ENCODE measurements at places on chromosomes 4 and X.

DNA sequence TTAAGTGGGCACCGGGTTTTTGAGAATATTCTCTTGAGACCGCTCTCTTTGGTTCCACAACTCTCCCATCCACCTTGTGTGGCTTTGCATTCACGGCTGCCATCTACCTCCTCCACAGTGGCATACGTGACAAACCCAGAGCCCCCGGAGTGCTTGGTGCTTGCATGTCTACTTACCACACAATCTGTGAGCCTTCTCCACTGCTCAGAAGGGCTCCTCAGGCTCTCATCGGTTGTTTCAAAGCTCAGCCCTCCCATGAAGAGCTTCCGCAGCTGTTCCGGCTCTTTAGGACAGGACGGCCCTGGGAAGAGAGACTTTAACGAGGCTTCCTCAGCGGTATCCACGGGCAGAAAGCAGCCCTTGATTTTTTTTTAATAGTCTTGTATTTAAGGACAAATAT lies 167.6 kb upstream of the ANK2 start:
- DNase-seq: no peak

- DNase-seq: no peak
Measured at GRCh38 chr4:35252866-35253265, 991.4 kb downstream of the ARAP2 start.

DNA sequence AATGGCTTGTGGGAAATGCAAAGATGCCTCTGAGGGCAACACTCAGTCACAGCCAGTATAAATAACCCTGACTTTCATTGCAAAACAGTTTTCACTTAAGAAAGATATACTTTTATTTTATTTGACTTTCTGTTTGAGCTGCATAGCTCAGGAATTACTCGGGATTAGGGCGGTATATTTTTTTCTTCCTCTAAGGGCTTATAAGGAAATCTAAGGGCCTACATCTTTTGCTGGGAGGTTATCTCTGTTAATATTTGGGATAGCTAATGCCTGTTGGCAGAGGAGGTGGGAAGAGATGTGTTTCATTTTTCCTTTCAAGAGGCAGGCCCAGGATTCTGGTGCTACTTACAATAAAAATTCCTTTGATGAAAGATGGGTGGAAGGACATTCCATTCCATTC lies 28.8 kb upstream of the EGFL6 start:
- DNase-seq: no peak

- no peak for DNase-seq
Measured at GRCh38 chrX:148354916-148355315, 145.5 kb upstream of the AFF2 start.

DNA sequence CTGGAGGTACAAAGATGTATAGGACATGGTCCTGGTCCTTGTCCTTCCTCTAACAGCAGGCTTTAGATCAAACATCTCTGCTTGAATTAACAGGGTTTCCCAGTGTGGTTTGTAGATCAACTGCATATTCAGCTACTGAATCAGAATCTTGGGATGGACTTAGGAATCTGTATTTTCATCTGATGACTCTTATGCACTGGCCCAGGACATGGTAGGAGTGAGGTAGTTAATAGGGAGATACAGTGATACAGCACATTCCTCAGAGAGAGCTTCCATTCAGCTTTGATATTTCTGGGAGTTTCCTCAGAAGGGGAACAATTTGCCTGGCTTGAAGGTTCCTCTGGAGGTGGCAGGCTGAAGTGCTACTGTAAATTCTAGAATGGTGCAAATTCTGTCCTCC lies 203.1 kb downstream of the LARP7 start:
- peak; percentile 60 for DNase-seq

- no peak for DNase-seq
Measured at GRCh38 chrX:55107911-55108310, 19.1 kb downstream of the PAGE2 start.

- DNase-seq: no peak
Measured at GRCh38 chr4:9977518-9978031, 43.7 kb downstream of the SLC2A9 start.

- no peak for DNase-seq
Measured at GRCh38 chr4:165519591-165519990, 140.8 kb downstream of the CPE start.

- DNase-seq: no peak
Measured at GRCh38 chrX:40459571-40460158, 121.1 kb upstream of the ATP6AP2 start.

DNA sequence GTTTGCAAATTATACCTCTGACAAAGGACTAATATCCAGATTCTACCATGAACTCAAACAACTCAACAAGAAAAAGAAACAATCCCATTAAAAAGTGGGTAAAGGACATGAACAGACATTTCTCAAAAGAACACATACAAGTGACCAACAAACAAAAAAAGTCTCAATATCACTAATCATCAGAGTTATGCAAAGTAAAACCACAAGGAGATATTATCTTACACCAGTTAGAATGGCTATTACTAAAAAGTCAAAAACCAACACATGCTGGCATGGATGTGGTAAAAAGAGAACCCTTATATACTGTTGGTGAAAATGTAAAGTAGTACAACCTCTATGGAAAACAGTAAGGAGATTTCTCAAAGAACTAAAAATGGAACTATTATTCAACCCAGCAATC lies 234.4 kb downstream of the NKX6-1 start:
- DNase-seq: no peak

DNA sequence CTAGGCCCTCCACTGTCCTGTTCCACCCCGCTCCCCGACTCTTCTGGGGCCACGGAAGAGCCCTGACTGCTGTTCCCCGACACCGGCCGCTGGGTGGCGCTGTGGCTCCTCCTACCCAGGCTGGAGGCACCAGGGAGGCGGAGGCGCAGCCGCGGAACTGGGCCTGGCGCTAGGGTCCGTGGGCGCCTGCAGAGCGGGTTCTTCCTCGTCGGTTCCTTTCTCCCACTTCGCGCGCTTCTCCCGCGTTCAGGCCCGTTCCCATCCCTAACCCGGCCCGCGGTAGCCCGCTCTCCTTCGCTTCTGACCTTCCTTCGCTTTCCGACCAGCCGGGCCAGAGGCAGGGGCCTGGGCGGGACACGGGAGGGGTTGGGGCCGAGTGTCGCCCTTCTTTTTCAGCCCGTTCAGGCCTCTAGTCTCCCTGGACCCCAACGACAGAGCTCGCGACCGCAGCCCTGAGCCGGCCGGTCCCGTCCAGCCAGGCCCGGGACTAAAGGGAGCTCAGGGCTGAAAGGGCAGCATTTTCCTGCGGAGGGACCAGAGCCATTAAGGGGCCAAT lies 34.3 kb downstream of the NALF2 start:
- DNase-seq: peak; percentile 42

DNA sequence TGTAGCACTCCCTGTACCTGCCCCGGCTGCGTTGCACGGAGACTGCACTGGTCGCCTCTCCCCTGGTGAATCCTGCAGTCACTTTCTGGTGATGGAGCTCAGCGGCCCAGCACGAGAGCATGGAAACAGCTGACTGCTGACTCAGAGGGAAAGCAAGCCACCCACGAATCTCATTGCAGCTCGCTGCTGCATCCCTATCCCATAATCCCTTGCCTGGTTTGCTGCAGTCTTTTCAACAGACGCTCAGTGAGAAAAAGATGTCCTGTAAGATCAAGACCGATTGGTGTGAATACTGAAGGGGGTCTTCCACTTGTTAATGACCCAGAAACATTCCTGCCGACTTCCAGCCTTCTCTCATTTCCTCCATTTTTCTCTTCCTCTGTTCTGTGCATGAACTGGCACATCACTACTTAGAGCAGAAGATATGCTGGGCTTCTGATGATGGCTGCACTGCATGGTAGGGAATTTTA lies 52.9 kb downstream of the TRIM2 start:
- peak; percentile 65 for DNase-seq

- DNase-seq: peak; percentile 31
Measured at GRCh38 chr4:149735796-149736195, 79.8 kb downstream of the IQCM start.

DNA sequence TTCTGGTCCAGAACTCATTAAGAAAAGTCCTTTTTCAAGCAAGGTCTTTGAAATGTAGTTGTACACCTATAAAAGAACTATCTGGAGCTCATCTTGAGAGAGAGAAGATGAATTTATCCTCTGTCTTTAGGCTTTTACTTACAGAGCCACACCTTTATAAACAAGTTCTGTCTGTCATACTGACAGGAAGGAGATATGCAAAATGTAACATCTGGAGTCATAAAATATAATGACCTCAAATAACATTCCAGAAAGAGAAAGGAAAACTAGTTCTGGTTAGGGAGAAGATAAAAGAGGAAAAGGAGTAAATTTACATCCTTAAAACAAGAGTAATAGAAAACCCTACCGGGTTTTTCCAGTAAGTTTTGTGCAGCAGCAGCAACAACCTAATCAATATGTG lies 1.3 kb downstream of the INPP4B start:
- no peak for DNase-seq

DNA sequence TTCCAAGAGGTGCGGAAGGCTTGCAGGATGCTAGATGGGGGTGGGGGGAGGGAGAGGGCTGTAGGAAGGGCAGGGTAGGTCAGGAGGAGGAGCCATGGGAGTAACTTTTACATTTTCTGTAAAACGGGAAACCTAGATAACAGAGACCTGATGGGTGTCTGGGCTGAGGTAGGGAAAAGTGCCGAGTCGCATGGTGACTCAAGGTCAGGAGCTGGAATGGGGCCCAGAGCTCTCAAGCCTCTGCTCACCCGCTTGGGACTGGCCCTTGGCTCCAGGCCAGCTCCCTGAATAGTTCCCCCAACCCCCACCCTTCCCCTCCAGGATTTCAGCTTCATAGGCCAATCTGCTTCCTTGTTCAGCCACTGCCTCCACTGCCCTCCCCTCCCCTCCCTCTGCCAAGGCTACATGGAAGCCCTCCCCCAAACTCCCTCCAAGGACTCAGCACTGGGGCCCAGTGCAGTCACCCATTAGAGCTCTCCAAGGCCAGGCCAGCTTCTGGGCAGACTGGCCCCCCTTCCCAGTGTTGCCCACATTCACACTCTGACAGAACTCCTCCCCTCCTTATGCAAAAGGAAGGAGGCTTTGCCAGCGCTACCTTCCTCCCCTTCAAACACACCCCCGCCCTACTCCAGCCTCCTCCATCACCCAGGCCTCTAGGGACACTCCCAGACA lies 43.6 kb downstream of the TSC22D3 start:
- DNase-seq: peak; percentile 49

DNA sequence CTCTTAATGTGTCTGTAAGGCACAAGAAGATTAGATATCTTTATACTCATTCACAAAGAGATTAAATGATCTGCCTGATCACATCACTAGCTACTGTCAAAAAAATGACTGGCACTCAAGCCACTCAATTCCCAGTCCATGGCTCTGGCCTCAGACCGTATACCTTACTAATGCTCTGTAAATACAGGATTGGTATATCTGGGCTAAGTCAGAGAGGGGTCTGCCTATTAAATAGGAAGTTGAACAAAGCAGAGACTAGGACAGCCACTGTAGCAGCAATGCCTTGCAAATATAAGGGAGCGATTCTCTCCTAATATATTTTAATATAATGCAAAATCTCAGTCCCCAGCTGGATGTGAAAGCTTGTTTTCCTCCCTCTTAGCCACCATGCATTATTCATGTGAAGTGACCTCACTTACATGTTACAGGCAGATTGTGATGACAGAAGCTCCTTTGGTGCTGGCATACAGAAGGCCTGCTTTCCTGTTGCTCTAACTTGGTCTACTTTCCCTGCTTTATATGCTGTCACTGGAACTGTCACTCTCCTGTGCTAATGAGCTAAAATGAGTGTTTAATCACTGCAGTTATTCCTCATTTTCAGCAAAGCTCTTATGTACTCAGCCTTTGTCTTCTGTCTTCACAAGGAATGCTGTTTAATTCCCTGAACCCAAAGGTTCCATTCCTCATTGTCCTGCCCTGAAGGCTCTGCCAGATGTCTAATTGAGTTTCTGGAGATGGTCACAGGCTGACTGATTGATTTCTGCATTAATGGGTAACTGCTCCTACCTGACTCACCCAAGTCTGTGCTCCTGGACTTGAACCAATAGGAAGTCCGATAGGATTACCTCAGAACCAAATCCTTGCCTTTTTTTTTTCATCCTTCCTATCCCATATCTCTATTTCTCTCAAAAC lies 578.2 kb downstream of the KLHL13 start:
- DNase-seq: no peak

DNA sequence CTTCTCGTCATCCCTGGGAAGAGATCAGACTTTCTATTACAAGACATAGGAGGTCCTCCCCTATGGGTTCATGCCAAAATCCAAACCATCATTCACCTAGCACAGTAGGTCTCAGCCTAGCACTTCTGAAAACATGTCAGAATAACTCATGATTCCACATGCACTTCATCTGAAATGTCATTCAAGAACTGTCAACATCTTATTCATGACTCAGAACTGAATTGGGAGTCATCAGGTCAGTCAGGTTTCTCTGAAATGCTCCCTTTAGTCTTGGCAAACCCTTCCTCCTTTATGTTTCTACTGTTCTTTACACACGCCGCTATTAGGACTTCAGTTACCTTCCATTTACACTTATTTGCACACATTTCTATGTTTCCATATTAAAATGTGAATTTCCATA lies 67.2 kb downstream of the ANTXR2 start:
- no peak for DNase-seq

DNA sequence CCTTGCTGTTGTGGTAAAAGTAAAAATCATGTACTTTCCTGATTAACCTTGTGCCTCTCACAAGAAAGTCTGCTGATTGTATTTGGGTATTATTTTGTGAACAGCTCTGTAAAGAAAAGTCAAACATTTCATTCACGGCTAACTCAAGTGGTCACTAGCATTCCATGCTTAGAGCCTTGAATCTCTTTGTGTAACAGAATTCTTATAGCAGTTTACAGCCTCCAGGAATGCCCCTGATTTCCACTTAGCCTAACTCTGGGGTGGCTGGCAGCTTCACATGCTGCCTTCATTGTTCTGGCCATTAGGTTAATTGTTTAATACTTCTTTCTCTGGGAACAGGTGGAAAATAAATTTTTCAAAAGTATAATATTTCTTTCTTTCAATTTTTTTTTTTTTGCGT lies 226.7 kb downstream of the RBMX2 start:
- no peak for DNase-seq

GRCh38 chrX:38970845-38971244 lies 169.6 kb downstream of the MID1IP1 start:
- DNase-seq: no peak

DNA sequence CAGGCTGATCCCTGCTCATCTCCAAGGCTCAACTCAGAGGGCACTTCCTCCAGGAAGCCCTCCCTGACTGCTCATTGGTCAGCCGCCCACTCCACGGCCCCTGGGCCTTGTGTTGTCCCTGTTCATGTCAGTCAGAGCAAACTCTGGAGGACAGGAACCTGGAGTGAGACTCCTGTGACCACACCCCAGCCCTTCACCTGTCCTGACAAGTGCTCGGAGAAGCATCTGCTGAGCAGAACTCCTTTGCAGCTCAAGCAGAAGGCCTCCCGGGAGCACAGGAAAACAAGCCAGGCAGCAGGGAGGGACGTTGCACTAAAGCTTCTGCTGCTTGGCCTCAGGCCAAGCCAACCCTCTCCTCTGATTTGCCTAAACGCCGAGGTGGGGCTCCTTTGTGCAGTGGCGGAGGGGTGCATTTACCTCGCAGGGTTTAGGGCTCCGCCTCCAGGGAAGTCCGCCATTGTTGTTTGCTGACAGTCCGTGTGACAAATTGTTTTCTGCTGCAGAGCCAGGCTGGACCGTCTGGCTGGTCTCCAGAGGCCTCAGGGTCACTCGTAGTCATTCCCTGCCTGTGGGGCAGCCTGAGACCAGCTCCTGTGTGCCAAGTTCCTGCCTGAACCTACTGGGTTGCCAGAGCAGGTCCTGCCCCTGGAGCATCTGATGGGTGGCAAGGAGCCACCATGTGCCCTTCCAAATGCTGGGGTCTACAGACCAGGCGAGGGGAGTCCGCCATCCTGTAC lies 61.8 kb downstream of the C4orf50 start:
- DNase-seq: no peak

All from AG10803 (cell line).